ENCODE measurements at places on chromosomes 6 and 20.

DNA sequence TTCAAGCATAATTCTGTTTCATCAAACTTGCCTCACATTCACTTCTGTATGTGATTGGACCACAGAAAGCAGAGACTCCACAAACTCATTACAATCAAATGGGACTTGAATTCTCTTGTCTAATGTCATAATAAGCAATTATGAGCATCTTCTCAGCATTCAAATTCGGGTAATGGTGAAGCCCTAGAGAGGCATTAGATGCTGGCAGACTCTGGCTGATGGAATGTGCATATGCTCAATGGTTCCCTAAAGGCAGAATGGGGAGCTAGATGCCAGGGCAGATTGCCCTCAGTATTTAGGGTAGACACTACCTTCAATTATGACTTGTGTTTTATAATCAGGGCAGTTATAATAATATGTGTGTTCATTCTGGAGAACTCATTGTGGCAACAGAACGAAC is 127.9 kb downstream of the HDGFL1 start:
- DNase-seq: no peak

GRCh38 chr6:142301651-142302391 is at the start of gene ADGRG6:
Gene ADGRG6, plus strand, starts transcription at chr6:142302007. Its CDS starts 323 bp downstream, at chr6:142302330.
- peak; percentile 39 for DNase-seq

DNA sequence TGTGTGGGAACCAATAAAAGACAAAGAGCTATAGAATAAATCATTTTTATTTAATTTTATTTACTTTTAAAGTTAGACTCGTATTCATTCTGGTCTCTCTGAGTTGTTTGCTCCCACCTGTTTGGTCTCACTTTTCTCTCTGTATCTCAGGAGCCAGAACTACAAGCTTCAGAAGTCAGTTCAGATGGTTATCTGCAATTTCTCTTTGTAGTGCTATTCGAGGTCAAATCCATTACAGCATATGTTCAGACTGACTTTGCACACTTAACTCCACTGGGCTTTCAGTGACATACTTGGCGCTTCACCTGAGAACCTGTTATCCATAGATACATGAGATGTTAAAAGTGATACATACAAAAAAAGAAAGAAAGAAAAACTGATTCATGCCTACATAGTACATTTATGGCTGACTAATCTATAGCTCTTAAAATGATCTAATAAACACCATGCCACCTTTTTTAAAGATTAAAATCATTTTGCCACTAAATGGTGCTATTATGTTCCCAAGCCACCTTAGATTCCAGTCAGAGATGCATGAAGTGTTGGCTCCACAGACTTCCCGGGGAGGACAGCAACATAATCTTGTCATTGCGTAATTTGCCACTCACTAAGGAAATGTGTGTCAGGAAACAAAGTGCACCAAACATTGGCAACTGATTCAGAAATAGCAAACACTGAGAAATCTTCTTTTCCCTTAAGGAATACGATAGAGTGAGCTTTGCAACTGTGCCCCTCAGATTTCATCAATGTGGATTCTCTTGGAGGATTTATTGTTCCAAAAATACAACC is 396.7 kb downstream of the HACE1 start:
- no peak for DNase-seq

DNA sequence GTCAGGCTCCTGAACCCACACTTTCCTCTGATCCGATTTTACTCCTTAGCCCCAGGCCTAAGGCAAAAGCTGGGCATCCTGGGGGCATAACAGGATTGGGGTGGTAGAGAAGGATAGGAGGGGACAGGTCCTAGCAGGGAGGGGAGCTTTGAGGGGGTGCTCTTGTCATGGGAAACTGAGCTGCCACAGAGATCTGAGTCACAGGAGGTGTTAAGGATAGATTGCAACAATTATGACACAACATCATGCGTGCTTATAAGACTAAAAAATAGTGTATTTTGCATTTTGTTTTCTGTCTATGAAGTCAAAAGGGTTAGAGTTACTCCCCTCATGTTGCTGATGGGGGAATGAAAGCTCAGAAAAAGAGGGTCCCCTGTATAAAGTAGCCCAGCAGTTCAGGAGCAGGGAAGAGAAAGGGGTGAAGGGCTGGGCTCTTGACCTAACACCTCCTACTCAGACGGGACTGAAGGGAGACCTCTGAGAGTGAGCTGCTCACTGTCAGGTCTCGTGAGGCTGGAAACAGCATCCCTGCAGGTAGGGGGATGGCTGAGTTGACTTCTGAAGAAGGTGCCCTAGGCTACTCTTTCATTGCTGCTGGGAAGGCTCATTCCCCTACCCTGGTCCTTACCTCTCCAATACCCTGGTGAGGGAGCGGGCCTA is 2.0 kb downstream of the GLP1R start:
- no peak for DNase-seq

DNA sequence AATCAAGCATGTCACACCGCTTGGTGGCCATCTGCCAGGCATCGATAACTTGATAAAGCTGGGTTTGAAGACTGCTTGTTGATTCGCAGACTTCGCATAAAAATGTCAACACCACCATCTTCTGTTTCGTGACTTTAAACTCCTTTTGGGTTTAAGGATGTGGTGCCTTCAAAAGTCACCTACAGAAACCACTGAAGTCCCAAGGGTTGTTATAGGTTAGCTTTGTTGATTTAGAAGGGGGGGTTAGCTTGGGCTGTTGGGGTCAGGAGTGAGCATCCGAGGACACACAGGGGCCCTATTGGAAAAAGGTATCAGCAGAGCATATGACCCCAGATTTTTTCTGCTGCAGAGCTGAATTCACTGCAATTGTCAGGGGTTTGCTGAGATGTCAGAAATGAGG is 76.7 kb upstream of the SSTR4 start:
- DNase-seq: no peak

Data from GM04504 (cell line).